ENCODE measurements at places on chromosomes 5 and 9.

DNA sequence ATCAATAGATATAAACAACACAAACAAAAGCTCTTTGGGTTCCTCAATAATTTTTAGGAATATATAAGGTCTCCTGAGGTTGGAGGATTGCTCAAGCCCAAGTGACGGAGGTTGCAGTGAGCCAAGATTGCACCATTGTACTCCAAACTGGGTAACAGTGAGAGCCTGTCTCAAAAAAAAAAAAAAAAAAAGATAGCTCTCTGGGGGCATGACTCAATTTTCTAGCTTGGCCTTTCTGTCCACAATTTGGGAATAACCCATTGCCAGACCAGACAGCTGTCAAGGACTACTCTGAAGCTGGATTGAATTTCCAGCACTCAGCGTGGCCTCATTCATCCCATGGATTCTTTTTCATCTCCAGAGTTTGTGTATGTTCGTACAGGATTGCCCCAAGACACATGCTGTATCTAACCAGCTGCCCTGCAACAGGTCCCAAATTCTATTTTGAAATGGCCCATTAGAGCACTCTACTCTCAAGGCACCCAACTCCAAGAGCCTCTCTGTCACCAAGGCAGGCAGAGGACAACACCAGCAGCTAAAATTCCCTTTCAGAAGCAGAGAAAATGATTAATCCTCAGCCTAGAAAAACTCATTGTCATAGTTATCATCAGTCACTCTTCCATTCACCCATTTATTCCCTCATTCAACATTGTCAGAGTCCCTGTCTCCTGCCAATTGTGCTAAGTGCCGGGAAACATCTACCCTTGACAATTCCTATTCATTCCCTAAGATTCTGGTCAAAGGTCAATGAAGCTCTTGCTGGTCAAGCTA lies 8.7 kb downstream of the FAM193B start:
- no peak for DNase-seq

DNA sequence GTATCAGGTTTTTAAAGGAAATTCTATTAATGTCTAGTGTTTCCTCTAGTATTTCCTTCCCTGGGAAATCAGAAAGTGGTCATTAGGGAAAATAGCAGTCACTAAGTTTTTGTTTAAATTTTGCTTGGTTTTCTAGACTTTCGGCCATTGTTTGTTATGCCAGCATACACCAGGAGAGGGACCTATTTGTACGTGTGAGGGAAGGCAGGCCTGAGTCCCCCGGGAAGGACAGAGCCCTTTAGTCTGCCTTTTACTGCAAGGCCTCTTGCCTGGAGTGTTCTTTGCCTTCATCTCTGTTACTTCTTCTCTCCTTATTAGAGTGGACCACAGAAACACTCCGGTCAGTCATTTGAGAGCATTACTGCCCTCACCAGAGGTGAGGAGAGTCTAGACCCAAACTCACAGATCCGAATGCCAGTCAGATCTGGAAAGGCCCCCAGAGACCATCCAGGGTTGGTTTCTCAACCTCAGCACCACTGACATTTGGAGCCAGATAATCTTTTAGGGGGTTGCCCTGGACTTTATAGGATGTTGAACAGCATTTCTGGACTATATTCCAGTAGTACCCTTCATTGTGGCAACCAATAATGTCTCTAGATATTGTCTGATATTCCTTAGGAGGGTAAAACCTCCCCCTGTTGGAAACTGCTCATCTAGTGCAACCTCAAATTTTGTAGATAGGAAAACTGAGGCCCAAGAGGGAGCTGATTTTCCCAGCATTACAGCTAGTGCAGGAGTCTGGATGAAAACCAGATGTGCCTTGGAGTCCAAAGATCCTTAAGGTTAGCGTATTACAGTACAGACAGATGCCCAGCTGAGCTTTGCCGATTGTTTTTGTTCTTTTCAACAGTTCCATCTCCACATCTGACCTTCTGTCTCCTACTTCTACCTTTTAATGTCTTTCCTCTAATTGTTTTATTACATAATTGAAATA lies 93.0 kb upstream of the NIPAL4 start:
- no peak for DNase-seq

- DNase-seq, result no peak
Measured at GRCh38 chr9:5481322-5482040, 28.9 kb upstream of the PDCD1LG2 start.

- DNase-seq, result no peak
Measured at GRCh38 chr5:132114150-132115121, 40.8 kb downstream of the CSF2 start.

- DNase-seq, result no peak
Measured at GRCh38 chr5:78526049-78526525, 122.5 kb downstream of the LHFPL2 start.

- DNase-seq, result no peak
Measured at GRCh38 chr5:6961837-6962635, 248.8 kb downstream of the TENT4A start.

DNA sequence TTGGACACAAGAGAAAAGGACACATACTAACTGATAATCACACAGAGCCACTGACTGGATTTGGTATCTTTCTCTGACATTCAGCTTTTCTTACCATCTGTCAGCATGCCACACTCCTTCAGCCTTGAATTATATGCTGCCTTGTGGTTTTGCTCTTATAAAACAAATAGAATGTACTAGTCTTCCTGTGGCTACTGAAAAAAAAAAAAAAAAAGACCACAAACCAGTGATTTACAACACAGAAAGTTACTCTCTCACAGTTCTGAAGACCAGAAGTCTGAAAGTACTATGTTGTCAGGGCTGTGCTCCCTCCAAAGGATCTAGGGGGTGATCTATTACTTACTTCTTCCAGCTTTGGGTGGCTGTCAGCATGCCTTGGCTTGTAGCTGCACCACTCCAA lies 82.3 kb downstream of the THBS4 start:
- DNase-seq, result no peak

- no peak for DNase-seq
Measured at GRCh38 chr5:171762903-171763302, 22.7 kb upstream of the SMIM23 start.

- DNase-seq, result no peak
Measured at GRCh38 chr5:142884029-142884428, 113.9 kb downstream of the ARHGAP26 start.

DNA sequence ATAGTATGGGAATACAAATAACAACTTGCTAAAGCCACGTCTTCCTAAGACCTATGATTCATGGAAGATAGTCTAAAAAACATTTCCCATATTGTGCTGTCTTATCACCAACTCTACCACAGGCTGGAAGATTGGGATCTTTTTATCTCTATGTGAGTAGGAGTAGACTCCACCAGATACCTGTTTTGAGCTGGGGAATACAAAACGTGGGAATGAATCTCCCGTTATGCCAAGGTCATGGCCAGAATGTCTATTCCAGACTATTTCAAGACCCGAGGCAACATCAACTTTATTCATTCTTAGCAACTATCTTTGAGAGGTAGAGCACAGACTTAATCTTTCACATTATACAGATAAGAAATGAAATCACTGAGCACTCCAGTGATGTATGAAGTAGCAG lies 2350.9 kb upstream of the WWC1 start:
- DNase-seq, result no peak

DNA sequence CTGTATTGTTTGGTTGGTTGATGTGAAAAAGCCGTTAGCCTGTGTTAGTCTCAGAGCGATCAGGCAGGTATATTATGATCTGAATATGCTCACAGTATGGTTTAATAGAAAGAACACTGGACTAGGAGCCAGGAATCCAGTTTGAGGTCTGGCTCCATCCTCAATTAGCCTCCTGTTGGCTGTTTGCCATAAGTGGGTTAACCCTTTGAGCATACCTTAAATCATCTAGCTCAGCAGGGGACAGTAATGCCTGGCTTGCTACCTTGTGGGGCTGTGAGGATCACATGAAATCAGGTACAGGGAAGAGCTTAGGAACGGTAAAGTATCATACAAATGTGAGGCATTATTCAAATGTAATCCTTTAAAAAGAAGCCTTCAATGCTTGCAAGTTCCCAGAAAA lies 104.7 kb downstream of the CMYA5 start:
- DNase-seq, result no peak

DNA sequence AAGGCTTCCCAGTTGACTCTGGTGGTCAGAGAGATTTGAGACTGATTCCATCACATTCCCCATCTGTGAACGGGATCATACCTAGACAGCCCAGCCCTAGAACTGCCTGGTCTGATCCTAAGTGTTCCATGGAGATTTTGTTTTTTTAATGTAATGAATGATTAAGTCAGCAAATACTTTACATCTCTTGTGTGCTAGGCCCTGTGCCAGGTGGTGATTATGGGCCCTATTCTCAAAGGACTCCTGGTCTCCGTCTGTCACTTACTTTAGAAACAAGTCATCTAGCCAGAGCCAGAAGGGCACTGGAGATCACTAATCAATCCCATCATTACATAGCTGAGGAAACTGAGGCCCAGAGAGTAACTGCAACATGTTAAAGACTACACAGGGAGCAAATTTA lies 1.1 kb upstream of the GPX3 start:
- no peak for DNase-seq

DNA sequence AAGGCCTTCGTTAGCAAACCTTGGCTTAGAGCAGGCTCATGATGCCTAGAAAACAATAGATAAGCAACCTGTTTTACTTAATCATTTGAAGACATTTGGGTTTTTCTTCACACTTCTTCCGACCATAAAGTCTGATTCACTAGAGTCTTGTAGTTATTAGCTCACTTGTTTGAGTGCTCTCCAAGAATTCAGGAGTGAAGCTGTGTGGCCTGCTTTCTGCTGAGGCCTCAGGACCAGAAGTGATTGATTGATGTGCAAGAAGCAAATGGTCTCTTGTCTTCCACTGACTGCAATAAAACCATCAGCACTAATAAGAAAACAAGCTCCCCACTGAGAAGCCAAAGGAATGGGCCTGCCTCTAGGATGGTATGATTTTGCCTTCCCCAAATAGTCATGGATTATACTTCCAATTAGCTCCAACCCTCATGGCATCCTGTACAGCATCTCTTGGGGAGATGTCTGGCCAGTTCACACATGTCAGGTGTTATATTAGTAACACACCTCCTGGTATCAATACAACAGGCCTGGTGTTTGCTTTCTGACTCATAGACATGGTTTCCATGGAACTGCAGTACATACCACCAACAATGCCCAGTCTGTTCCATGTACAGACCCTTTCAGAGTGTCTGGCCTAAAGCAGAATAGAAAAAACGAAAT lies 317.6 kb downstream of the CWC27 start:
- no peak for DNase-seq

- DNase-seq, result no peak
Measured at GRCh38 chr9:86072394-86072877, 26.9 kb downstream of the GOLM1 start.

GRCh38 chr9:13146840-13147239 lies 132.7 kb downstream of the MPDZ start:
- no peak for DNase-seq

DNA sequence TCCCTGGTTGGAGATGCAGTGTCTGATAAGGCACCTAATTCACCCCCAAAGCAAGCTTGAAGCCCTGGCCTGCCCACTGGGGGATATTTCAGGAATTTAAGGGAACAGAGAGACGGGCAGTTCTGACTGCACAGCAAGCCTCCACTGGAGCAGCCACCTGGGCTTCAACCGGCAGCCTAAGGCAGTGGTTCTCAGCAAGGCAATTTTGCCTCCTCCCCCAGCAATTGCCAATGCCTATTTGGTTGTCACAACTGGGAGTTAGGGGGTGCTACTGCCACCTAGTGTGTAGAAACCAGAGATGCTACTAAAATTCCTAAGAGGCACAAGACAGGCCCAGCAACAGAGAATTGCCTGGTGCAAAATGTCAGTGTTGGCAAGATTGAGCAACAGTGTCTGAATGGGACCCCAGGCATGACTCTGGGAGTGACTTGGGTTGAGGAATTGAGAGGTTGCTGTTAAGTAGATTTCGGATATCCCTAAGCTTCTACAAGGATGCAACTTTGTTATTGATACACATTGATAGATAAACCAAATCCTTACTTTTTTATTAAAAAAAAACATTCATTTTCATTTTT lies 58.7 kb upstream of the CTSL start:
- DNase-seq, result no peak

DNA sequence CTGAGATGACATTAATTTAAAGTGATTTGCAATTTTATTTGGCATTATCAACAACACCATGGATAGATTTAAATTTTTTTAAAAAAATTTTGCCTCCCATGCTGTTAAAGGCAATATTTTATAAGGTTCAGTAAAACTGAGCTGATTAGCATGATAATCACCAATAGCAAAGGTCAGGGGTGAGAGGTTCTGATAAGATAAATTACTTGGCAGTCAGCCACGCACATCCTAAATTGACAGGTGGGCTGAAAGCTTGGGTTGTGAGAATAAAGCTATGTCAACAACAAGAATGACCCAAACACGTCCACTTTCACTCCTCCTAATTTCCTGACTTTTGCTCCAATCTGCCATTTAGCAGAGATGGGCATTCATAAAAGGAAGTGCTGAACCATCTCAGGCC lies 127.1 kb downstream of the LHFPL2 start:
- no peak for DNase-seq

GRCh38 chr9:136011703-136012496 lies 50.7 kb upstream of the UBAC1 start:
- no peak for DNase-seq

DNA sequence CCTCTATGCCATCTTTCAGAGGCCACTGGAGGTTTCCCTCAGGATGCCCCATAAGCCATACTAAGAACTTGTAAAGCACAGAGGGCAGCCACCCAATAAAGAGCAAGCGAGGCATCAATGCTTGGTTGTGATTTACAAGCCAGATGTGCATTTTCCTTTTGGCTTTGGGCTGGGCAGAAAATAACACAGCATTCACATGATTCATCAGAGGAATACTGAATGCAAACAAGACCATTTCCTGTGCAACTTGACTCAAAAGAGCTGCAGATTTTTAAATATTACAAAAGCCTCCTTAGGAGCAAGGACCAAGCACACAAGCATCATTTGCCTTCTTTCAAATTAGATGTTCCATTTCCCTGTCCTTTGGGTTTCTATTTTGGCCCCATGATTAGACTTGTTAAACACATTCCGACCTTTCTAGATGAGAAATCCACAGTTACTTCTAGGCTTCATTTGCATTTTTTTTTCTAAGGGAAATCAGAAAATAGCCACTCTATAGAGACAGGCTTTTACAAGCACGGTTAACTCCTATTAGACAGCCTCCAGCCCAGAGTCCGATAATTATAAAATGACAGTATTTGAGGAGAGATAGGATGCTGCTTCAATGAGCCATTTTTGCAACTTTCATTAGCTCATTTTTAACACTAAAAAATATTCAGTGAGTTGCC lies 207.8 kb downstream of the SEMA5A start:
- no peak for DNase-seq

All from CD4-positive, alpha-beta T cell treated with Interleukin-2 at 100 ng/mL for 4 hours (primary cell).